ENCODE measurements at places on chromosomes 12 and 14.

- DNase-seq, result no peak
Measured at GRCh38 chr14:36860831-36861230, 199.2 kb downstream of the PAX9 start.

GRCh38 chr12:22229652-22230279, 104.7 kb downstream of the ST8SIA1 start:
- no peak for DNase-seq

GRCh38 chr14:24958271-24958670, 91.7 kb downstream of the STXBP6 start:
- DNase-seq, result no peak

GRCh38 chr12:94140556-94140955, 7.8 kb upstream of the PLXNC1 start:
- peak; percentile 56 for DNase-seq

DNA sequence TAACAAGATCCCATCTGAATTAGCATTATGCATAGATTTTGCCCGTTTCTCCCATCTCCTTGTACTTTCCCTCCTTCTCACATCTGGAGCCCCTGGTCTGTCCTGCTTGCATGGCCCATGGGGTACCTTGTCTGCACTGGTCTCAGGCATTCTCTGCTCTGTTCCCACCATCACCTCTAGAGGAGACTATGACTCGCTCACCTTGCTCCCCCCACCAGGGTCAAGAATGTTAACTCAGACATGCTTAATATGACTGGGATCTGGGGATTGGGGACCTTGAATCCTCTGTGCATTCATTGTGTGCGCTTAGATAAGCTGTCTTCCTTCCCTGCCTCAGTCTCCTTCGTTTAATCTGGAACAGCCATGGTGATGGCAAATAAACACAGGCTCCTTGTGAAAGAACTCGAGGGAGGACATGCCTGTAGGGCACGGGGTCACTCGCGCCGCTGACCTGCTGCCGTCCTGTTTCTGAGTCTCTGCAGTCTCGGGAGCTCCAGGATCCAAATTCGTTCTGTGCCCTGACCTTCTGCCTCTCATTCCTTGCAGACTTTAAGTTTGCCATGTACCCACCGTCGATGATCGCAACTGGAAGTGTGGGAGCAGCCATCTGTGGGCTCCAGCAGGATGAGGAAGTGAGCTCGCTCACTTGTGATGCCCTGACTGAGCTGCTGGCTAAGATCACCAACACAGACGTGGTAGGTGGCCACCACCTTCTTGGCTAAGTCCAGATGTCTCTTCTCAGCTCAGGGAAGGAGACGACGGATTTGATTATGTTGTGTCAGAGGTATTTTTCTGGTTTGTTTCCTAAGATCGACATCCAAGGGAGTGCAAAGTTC, 15.0 kb downstream of the CCND2 start:
- DNase-seq, result no peak

- no peak for DNase-seq
Measured at GRCh38 chr14:78324353-78324752, 154.2 kb downstream of the NRXN3 start.

DNA sequence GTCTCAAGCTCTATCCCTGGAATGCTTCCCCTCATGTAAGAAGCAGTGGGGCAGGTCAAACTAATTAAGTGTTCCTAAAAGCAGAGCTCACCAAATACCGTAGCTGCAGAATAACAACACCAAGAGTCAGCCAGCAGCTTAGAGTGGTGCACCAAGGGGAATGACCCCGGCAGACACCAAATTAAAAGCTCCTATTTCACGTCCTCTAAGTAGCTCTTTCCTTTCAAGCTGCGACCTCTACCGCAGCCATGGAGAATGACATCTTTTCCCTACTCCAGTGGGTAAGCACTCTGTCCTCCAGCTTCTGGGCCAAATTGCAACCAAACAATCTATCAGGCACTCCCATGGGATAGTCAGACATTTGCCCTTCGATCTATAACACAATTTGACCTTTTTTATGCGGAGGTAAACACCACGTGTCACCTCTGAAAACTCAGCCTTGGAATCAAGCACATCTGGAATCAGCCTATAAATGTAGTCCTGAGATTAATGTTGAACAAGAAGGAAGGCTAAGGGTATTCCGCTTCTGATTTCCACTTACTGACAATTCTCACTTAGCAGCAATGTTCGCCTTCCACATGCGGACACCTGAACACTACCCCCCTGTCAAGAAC, 67.6 kb upstream of the CDKN3 start:
- DNase-seq, result peak; percentile 8

- DNase-seq, result no peak
Measured at GRCh38 chr12:110641521-110641920, 27.6 kb downstream of the TCTN1 start.

DNA sequence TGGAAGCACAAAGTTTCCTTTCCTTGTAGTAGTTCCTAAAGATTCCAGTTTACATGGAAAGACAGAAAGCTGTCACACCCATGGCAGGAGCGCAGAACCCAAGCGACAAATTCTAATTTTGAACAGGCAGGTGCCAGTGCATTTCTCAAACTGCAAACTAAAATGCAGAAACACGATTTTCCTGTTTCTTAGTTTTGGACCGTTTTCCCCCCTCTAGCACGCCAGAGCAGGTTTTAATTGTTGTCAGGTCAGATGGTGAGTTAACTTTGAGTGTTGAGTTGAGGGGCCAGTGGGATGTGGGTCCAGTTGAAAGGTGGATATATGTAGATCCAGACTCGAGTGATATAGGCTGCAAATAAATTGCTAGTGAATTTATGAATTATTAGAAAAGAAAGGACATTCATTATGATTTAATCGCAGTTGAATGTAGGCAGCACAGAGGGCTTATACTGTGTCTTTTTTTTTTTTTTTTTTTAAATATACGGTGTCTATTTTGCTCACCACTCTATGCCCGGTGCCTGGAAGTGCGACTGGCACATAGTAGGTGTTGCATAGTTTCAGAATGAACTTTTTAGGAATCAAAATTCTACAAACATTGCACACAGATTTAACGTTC, 909 bp upstream of the ETFBKMT start:
- no peak for DNase-seq

- no peak for DNase-seq
Measured at GRCh38 chr14:61128382-61129167, 147.5 kb downstream of the SLC38A6 start.

GRCh38 chr12:108633534-108634248, at the start of gene SELPLG:
Gene SELPLG, minus strand, starts transcription at chr12:108633894. Its CDS starts 9,587 bp downstream, at chr12:108624307.
- DNase-seq, result peak; percentile 94

GRCh38 chr14:69658664-69659261, 47.4 kb downstream of the SUSD6 start:
- no peak for DNase-seq

DNA sequence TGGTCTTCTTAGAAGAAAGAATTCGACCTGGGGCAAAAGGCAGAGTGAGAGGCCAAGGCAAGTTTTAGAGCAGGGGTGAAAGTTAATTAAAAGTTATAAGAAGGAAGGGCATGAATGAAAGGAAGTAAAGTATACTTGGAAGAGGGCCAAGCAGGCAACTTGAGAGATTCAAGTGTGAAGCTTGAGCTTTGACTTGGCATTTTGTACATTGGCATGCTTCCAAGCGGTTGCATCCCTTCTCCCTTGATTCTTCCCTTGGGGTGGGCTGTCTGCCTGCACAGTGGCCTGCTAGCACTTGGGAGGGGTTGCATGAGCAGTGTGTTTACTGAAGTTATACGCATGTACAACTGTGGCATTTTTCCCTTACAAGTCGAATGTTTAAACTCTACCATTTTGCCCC, 74.8 kb upstream of the MGAT4C start:
- DNase-seq, result no peak

DNA sequence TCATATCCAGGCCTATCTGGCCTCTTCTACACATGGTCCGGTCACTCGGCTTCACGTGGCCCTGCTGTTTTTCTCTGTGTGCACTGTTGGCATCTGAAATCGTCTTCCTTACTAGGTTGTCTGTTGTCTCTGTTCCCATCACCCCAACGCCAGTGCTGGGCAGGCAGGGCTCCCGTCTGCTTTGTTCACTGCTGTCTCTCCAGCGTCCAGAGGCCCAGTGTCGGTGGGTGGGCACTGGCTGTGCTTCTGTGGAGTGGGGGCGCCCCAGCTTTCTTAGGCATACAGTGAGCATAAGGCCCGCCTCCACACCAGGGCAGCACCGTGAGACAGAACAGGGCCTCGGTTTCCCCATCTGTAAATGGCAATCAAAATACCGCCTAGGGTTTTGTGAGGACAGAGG, 153.1 kb downstream of the BCL11B start:
- no peak for DNase-seq
